Stimulated activated CD4-positive, alpha-beta T cell treated with anti-CD3 and anti-CD28 coated beads, Interleukin-1b, Interleukin-23, amount 100 ng/mL, for 1 hour (primary cell): ENCODE measurements at places on chromosomes 3 and 15.

GRCh38 chr3:195040094-195040493 is 230.9 kb downstream of the XXYLT1 start:
- DNase-seq, result no peak

DNA sequence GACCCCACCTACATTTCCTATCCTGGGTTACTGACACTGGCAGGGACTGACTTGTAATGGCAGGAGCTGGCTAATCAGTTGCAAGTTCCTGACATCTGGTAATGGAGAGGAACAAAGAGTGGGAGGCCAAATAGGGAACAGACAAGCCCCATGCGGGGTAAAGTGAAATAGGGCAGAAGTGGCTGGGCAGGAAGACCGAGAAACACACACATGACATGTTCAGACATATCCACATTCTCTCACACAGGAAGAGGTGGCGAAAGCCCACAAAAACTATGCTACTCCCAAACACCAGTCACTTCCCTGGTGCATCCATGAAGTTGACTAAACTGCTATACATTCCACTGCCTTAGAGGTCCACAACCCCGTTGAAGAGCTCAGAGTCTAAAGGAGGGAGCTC is 394.1 kb upstream of the TBL1XR1 start:
- no peak for DNase-seq

DNA sequence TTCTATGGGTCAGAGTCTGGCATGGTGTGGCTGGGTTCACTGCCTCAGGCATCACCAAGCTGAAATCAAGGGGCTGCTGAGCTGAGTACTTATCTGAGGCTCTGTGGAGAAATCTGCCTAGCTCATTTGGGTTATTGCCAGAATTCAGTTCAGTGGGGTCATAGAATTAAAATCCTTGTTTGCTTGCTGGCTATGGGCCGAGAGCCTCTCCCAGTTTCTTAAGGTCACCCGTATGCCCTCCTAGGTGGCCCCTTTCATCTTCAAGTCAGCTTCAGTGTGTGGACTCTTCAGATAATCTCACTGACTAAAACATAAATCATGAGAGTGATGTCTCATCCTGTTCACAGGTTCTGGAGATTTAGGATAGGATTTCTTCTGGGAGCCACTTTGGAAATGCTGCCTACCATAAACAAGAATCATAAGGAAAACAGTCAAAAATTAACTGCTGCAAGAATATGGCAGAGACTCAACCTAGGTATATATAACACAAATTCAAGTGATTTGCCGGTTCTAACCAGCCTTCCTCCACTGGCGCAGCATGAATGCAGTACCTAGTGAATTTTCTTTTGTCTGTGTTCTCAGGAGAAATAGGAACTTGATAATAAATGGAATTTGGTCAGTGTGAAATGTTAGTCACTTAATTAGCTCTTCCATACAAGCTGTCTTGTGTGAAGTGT is 5.3 kb downstream of the CP start:
- DNase-seq, result no peak

- DNase-seq, result no peak
Measured at GRCh38 chr3:120057029-120057428, 37.2 kb downstream of the GSK3B start.

DNA sequence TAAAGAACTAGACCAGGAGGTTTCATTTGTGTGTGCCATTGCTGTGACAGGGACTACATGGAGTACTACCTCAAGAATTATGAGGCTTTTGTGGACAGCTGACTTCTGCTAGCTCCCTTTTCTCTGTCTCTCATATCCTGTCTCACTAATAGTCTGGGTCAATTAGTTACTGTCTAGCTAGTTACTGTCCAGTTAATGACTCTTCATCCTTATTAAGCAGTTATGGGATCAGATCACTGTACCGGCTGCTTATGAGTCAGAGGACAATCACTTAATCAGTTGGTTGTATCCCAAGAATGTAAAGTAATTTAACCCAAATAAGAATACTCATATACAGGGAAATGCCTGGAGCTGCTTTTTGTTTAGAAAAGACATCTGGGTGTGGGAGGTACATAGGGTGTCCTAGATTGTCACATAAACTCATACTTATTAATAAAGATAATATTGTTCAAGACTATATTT is 158.0 kb downstream of the CDIN1 start:
- no peak for DNase-seq
